ENCODE measurements at places on chromosomes 13 and 19.

- no peaks in the 10 kb centered on the region for H3K27me3 ChIP-seq
- H3K27ac ChIP-seq: no peak overlapping the region
- no peaks in the 10 kb centered on the region for H3K4me1 ChIP-seq
- no peak overlapping the region for H3K4me3 ChIP-seq
- DNase-seq: no peak
These were observed 28.1 kb downstream of the DHX34 start for GRCh38 chr19:47377208-47377701.

GRCh38 chr13:113365583-113365970, 1.6 kb upstream of the GRTP1 start:
- peaks cover 3% of the 10 kb centered on the region for H3K4me1 ChIP-seq
- no peaks in the 10 kb centered on the region for H3K27me3 ChIP-seq
- H3K36me3 ChIP-seq: no peaks in the 10 kb centered on the region

- no peaks in the 10 kb centered on the region for H3K36me3 ChIP-seq
- peaks cover 2% of the 10 kb centered on the region for H3K4me1 ChIP-seq
- H3K27ac ChIP-seq: no peak overlapping the region
- DNase-seq: no peak
- H3K27me3 ChIP-seq: no peaks in the 10 kb centered on the region
- peak overlapping the region; percentile 59 for H3K4me3 ChIP-seq
These were observed 42.6 kb upstream of the ADGRL1 start for GRCh38 chr19:14248578-14249011.

DNA sequence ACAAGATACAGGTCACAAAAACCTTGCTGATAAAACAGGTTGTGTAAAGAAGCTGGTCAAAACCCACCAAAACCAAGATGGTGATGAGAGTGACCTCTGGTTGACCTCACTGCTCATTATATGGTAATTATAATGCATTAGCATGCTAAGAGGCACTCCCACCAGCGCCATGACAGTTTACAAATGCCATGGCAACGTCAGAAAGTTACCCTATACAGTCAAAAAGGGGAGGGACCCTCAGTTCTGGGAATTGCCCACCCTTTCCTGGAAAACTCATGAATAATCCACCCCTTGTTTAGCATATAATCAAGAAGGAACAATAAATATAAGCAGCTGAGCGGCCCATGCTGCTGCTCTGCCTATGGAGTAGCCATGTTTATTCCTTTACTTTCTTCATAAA, 434.1 kb downstream of the ZNF536 start:
- H3K27me3 ChIP-seq: no peaks in the 10 kb centered on the region
- no peak overlapping the region for H3K4me3 ChIP-seq
- no peaks in the 10 kb centered on the region for H3K36me3 ChIP-seq
- no peaks in the 10 kb centered on the region for H3K4me1 ChIP-seq

GRCh38 chr19:43407416-43408005, 7.2 kb upstream of the TEX101 start:
- no peaks in the 10 kb centered on the region for H3K4me1 ChIP-seq
- H3K27ac ChIP-seq: no peak overlapping the region
- H3K27me3 ChIP-seq: no peaks in the 10 kb centered on the region

DNA sequence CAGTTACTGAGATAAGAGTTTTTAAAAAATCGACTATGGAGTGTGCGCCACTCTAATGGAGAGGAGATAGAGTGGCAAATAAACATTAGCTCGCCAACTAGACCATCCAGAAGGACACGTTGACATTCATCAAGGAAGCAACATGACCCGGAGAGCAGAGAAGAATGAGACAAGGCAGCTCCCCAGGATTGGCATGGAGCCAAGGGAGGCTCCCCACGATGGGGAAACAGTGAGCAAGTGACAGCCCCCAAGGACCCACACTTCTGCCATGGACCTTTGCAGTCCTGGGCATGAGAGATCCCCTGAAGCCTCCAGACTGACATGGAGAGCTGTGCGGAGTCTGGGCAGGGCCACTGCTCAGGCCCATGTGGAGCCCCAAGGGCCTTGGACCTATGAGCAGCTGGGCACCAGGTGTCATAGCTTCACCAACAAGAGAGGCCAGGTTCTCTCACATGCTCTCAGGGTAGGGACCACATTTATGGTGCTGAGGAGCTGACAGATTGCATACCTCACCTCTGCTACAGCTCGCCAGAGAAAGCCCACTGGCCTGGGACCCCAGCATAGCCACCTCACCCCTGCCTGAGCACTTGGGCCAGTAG, 6.7 kb downstream of the SIGLEC6 start:
- H3K36me3 ChIP-seq: peaks cover 2% of the 10 kb centered on the region
- no peaks in the 10 kb centered on the region for H3K4me1 ChIP-seq
- H3K27me3 ChIP-seq: no peaks in the 10 kb centered on the region
- DNase-seq: no peak
- no peak overlapping the region for H3K27ac ChIP-seq

DNA sequence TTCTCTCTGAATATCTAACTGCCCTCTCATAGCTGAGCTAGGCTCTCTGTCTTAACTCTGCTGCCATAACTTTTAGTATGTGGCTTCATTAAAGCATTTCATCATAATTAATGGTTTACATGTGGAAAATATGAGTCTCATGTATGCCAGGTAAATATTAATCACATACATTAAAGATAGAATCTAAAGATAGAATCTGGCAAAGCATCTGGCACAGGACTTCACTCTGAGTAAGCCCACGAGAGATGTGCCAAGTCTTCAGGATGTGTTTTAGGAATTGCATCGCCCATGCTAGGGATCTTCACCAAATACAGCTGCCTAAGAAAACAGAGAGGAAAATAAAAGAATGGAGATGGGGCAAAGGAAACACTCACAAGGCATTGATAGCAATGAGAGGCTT, 285.8 kb downstream of the DIAPH3 start:
- no peak overlapping the region for H3K27ac ChIP-seq
- no peaks in the 10 kb centered on the region for H3K27me3 ChIP-seq
- no peak for DNase-seq
- peaks cover 3% of the 10 kb centered on the region for H3K36me3 ChIP-seq
- no peak overlapping the region for H3K4me3 ChIP-seq
- no peaks in the 10 kb centered on the region for H3K4me1 ChIP-seq

DNA sequence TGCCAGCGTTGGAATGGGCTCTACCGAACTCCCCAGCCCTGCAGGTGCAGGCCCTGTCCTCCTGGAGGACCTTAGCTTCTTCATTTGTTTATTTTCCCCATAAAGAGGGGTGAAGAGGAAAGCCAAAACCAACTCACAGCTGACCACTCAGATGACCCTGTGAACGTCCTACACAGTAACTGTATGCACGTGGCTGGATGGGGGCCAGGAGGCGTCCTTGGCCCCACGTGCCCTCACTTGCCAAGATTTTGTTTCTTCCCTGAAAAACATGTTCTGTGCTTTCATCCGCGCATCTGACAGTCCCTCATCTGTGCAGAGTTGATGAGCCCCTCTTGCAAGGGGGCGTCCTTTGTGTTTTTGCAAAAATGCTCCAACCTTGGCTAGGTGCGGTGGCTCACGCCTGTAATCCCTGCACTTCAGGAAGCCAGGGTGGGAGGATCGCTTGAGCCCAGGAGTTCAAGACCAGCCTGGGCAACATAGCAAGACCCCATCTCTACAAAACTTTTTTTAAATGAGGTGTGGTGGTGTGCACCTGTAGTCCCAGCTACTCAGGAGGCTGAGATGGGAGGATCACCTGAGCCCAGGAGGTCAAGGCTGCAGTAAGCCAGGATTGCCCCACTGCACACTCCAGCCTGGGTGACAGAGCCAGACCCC, 5.3 kb upstream of the TEKTIP1 start:
- no peak for DNase-seq
- H3K27ac ChIP-seq: no peak overlapping the region
- no peak overlapping the region for H3K4me3 ChIP-seq
- H3K27me3 ChIP-seq: no peaks in the 10 kb centered on the region

DNA sequence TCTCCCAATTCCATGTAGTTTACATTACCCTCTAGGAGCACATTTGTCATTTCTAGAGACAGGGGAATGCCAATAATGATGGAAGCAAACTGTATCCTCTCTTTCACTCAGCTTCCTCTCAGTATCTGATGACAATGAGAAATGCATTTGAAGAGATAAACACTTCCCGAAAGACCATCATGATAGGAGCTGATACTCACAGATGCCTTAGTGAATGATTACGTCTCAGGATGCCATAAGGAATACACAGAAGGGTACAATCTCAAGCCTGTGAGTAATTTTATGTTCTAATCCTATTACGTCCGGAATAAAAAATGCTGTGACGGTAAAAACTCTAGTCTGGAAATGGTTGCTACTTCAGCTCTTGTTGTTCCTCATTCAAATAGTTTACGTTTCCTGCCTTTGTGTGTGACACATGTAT, 663.8 kb upstream of the MIR17HG start:
- no peaks in the 10 kb centered on the region for H3K36me3 ChIP-seq
- no peaks in the 10 kb centered on the region for H3K27me3 ChIP-seq
- H3K4me1 ChIP-seq: no peaks in the 10 kb centered on the region
- no peak overlapping the region for H3K4me3 ChIP-seq
- DNase-seq: no peak

- peaks cover 3% of the 10 kb centered on the region for H3K4me1 ChIP-seq
- DNase-seq: peak; percentile 48
- no peaks in the 10 kb centered on the region for H3K36me3 ChIP-seq
- H3K27ac ChIP-seq: no peak overlapping the region
- H3K27me3 ChIP-seq: no peaks in the 10 kb centered on the region
- H3K4me3 ChIP-seq: no peak overlapping the region
These were observed 68.8 kb upstream of the TSHZ3 start for GRCh38 chr19:31418055-31418454.

GRCh38 chr13:39767791-39768517, 112.5 kb downstream of the COG6 start:
- H3K36me3 ChIP-seq: no peaks in the 10 kb centered on the region
- peaks cover 6% of the 10 kb centered on the region for H3K4me1 ChIP-seq
- H3K4me3 ChIP-seq: no peak overlapping the region
- H3K27me3 ChIP-seq: no peaks in the 10 kb centered on the region
- no peak overlapping the region for H3K27ac ChIP-seq

DNA sequence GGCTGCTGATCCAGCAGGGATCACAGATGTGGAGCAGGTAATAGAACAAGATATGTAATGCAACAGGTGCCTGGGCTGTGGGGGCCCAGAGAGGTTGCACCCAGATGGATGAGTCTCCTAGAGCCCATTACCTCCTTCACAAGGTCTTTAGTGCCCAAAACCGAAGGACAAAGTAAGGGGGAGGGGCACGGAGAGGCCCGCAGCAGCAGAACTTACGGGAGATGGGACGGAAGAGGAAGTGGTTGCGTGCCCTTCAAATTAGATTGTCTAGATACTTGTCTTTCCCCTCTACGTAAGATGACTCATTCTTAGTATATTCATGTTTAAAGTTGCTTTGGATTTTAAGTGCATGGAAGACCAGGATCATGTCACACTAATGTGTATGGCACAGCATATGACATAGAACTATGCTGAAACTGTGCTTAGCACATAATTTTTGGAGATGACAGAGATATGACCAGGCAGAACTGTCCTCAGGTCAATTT, 5.7 kb upstream of the MRPS31 start:
- peak; percentile 63 for DNase-seq
- no peaks in the 10 kb centered on the region for H3K36me3 ChIP-seq
- no peaks in the 10 kb centered on the region for H3K27me3 ChIP-seq
- no peak overlapping the region for H3K27ac ChIP-seq
- peaks cover 2% of the 10 kb centered on the region for H3K4me1 ChIP-seq

GRCh38 chr13:69970520-69970919, 137.1 kb upstream of the ATXN8OS start:
- DNase-seq: peak; percentile 24
- no peaks in the 10 kb centered on the region for H3K27me3 ChIP-seq
- H3K4me3 ChIP-seq: no peak overlapping the region
- no peaks in the 10 kb centered on the region for H3K4me1 ChIP-seq

DNA sequence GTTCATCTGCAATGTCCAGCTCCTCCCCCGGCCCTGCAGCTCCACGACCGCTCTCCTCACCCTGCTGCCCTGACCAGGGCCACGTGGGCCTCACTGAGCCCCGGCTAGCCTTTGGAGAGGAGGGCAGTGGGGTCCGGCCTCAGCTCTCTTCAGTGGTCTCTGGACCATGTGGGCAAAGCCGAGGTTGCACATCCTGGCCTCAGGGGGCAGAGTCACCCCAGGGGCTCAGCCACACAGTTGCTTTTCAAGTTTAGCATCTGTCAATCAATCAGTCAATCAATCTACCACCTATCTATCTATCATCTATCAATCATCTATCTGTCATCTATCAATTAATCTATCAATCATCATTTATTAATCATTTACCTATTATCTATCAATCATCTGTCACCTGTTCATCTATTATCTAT, 3.0 kb upstream of the DIRAS1 start:
- peaks cover 4% of the 10 kb centered on the region for H3K4me1 ChIP-seq
- peaks cover 32% of the 10 kb centered on the region for H3K27me3 ChIP-seq
- no peak overlapping the region for H3K27ac ChIP-seq
- no peak overlapping the region for H3K4me3 ChIP-seq
- no peaks in the 10 kb centered on the region for H3K36me3 ChIP-seq
- no peak for DNase-seq

- peaks cover 19% of the 10 kb centered on the region for H3K27me3 ChIP-seq
- H3K27ac ChIP-seq: no peak overlapping the region
- H3K4me1 ChIP-seq: no peaks in the 10 kb centered on the region
- H3K4me3 ChIP-seq: no peak overlapping the region
- peak; percentile 39 for DNase-seq
- no peaks in the 10 kb centered on the region for H3K36me3 ChIP-seq
These were observed 5.4 kb downstream of the LINGO3 start for GRCh38 chr19:2302319-2303210.

DNA sequence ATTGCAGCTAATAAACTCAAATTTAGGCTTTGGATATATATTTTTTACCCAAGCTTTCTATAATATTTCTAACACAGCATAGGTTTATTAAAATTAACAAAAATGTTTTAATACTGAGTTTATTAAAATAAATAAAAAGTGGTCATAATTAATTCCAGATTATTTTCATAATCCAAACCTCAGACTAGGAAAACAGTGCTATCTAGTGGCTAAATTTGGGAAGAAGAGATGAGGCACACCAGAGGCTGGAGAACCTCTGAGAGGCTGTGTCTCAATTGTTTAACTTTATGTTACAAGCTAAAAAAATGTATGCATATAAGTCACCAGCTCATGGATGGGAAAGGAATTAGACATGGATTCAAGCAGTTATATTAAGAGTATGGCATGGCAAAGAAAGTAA, 392.5 kb downstream of the DIAPH3 start:
- no peak overlapping the region for H3K4me3 ChIP-seq
- H3K27ac ChIP-seq: no peak overlapping the region
- peaks cover 4% of the 10 kb centered on the region for H3K4me1 ChIP-seq
- peak; percentile 34 for DNase-seq

DNA sequence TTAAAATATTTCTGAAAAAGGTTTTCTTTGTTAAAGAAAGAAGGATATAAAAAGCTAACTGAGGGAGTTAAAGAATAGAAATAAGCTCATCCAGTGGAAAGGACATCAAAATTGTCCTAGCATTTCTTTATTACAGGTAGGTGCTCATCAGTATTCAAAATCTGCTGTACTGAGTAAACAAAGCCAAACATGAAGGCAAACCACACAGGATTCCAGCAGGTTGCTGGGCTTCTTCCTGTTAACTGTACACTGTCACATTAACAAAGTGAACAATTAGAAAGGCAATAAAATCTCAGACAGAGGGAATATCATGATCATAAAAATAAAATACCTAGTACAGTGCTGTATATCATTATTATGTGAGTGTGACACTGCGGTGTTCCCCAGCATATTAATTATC, 1541.0 kb downstream of the SLITRK5 start:
- H3K36me3 ChIP-seq: no peaks in the 10 kb centered on the region
- no peaks in the 10 kb centered on the region for H3K27me3 ChIP-seq
- no peaks in the 10 kb centered on the region for H3K4me1 ChIP-seq
- DNase-seq: no peak
- H3K27ac ChIP-seq: no peak overlapping the region

GRCh38 chr13:60335531-60335930, 61.5 kb upstream of the TDRD3 start:
- no peak for DNase-seq
- H3K27me3 ChIP-seq: no peaks in the 10 kb centered on the region
- H3K36me3 ChIP-seq: no peaks in the 10 kb centered on the region

All from trophoblast cell (in vitro differentiated cells and primary cell).